ENCODE measurements at places on chromosomes 13 and 19.
A peak's percentile ranks its signal among the peaks of the same experiment; 100 is the strongest.

GRCh38 chr19:41843371-41843770 is 1.1 kb downstream of the LYPD4 start:
- DNase-seq, result no peak

DNA sequence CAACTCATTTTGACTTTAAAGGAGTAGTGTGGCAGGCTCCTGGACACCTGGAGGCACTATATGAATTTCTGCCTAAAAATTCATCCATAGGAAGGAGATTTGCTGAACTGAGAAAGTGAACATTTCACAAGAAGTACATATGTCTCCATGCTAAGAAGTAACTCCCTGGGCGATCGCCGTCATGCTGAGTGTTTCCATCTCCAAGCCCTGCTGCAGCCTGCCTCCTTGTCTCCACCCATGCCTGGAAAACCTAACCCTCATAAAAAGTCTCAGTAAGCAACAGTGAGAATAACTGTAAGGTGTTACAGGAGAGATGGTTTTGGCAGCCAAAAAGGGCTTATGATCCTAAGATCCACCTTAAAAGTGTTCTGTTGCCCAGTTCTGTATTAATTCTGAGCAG is 251.3 kb downstream of the SHISA2 start:
- no peak for DNase-seq

- no peak for DNase-seq
These were observed 44.3 kb downstream of the ZNF146 start for GRCh38 chr19:36259211-36259610.

- no peak for DNase-seq
These were observed 33.9 kb downstream of the SPATA13 start for GRCh38 chr13:24194447-24194846.

DNA sequence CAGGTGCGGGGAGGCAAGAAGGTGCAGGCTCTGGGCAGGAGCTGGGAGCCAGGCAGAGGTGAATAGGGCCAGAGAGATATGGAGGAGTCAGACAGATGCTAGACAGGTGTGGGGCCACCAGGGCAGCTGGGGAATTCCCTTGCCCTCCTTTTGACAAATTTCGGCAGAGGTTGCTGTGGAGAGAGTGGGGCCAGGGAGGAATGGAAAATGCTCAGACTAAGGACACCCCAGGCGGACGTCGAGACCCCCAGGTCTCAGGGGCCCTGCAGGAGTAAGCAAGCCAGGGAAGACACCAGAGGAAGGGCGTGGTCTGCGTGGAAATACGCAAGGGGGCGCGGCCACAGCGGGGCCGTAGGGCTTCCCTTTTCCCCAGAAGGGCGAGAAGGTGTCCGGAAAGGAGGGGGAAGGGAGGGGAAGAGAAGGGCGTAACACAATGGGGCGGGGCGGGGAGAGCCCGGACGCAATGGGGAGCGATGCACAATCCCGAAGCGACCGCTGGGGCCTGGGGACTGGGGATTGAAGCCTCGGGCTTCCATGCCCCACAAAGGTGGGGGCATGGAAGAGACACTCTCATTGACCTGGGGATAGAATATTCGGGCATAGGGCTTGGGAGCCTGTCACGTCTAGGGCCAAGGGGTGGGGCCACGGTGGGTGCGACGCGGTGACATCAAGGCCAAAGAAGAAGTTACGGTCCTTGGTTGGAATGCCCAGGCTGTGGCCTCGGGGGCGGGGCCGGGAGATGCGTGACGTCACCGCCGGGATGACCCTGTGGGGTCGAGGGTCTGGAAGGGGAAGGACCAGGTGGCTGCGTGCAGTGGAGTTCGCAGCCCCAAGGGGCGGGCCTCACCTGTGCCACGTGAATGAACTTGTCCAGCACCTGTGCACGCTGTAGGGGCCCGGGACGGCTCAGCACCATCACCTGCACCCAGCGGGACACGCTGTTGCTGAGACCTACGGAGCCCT is 8.2 kb downstream of the RASGRP4 start:
- peak; percentile 25 for DNase-seq

GRCh38 chr13:43799191-43799590 is 12.4 kb upstream of the ENOX1 start:
- no peak for DNase-seq
